Cardiac muscle cell (in vitro differentiated cells and primary cell): ENCODE measurements at places on chromosomes 5 and 9. TPM values are rescaled to one million over a fixed set of nuclear protein-coding genes. Genes with fewer than 3 reads are reported as not detected.

- H3K27me3 ChIP-seq, result no peaks in the 10 kb centered on the region
- DNase-seq, result no peak
- no peak overlapping the region for H3K27ac ChIP-seq
- H3K4me3 ChIP-seq, result no peak overlapping the region
Measured at GRCh38 chr5:111968459-111968858, 211.5 kb upstream of the NREP start.

DNA sequence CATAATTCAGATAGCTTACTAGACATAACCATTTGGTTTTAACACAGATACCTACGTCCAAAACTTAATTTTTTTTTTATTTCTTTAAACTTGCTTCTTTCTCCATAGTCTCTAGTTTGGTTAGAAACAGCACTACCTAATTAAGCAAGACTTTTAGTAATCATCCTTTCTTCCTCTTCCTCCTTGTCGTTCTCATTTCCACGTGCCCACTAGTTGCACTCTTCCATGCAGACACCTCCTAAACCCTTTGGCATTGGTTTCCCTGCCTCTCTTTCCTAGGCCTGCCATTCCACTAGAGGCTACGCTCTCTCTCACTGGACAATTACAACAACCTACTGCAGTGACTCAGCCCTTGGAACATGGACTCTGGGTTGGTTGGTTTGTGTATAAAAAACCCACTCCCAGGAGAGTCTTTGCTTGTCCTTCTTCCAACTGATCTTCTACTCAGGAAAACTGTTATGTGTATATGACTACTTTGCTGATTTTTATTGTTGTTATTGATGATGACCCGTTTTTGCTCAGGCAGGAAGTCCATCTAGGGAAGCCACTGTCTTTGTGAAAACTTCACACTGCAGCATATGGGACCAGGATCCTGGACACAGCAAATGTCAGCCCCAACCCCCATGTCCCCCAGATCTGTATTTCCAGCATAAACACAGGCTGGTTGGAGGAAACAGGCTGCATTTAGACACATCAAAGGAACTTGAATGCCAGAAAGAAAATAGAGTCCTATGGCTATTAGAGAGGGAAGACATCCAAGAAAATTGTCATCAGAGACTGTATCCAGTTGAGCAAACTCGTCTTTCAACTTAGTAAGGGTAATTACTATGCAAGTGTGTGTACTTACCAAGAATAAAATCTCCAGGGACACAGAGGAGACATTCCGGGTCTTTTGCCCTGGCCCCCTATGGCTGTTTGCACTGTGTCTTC lies 503.2 kb downstream of the GADD45G start:
- no peaks in the 10 kb centered on the region for H3K4me1 ChIP-seq
- no peak for DNase-seq
- H3K27me3 ChIP-seq, result no peaks in the 10 kb centered on the region
- H3K4me3 ChIP-seq, result no peak overlapping the region

GPRIN1 gene
- 0.27 and 0.63 TPM in 2 replicates for total RNA-seq

IRX1 gene
- total RNA-seq, result 168 and 197 TPM in 2 replicates

- H3K4me3 ChIP-seq, result no peak overlapping the region
- no peak overlapping the region for H3K27ac ChIP-seq
- no peaks in the 10 kb centered on the region for H3K4me1 ChIP-seq
- H3K27me3 ChIP-seq, result no peaks in the 10 kb centered on the region
Measured at GRCh38 chr5:112948458-112948857, 26.4 kb upstream of the REEP5 start.

GRCh38 chr5:51388488-51389287 lies 5.4 kb downstream of the ISL1 start:
- peak overlapping the region; percentile 36 for H3K4me3 ChIP-seq
- peaks cover 36% of the 10 kb centered on the region for H3K27me3 ChIP-seq
- H3K36me3 ChIP-seq, result no peaks in the 10 kb centered on the region
- peaks cover 55% of the 10 kb centered on the region for H3K4me1 ChIP-seq
- H3K27ac ChIP-seq, result no peak overlapping the region

HK3 gene
- total RNA-seq, result not detected in 2 replicates

GRCh38 chr9:133995012-133995896 lies 3.1 kb upstream of the VAV2 start:
- no peak overlapping the region for H3K4me3 ChIP-seq
- no peaks in the 10 kb centered on the region for H3K27me3 ChIP-seq
- no peak for DNase-seq
- H3K36me3 ChIP-seq, result no peaks in the 10 kb centered on the region

MAP1B gene
- 142 and 258 TPM in 2 replicates for total RNA-seq

DNA sequence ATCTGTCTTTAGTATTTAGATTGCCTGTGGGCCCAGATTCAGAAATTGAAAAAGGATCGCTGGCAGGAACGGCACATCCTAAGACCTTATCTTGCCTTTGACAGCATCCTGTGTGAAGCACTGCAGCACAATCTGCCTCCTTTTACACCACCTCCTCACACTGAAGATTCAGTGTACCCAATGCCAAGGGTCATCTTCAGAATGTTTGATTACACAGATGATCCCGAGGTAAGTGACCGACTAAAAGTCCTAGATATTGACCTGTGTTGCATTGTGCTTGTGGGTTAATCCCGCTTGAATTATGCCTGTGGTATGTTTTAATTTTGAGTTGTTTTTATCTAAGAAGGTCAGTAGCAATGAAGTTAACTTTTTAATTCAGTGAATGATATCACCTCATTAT lies 14.4 kb downstream of the NCBP1 start:
- H3K4me1 ChIP-seq, result no peaks in the 10 kb centered on the region
- peaks cover 81% of the 10 kb centered on the region for H3K36me3 ChIP-seq
- no peak overlapping the region for H3K4me3 ChIP-seq
- no peak overlapping the region for H3K27ac ChIP-seq
- DNase-seq, result no peak

DNA sequence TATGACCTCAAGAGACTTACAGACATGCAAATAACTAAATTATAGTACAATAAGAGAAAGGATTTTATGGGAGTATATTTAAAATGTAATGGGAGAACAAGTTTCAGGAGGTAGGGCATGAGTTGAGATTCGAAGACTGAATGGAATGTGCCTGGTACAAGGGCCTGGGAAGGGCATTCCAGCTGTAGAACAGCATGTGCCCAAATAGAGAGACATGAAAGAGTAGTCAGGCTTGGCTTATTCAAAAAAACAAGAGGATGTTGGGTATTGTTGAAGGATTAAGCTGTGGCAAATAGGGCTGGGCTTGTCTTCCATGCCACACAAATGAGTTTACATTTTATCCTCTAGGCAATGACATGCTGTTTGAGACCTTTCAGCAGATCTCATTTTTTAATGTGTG lies 86.9 kb downstream of the FOCAD start:
- peaks cover 16% of the 10 kb centered on the region for H3K36me3 ChIP-seq
- H3K4me3 ChIP-seq, result no peak overlapping the region
- H3K27ac ChIP-seq, result no peak overlapping the region
- H3K27me3 ChIP-seq, result no peaks in the 10 kb centered on the region

DNA sequence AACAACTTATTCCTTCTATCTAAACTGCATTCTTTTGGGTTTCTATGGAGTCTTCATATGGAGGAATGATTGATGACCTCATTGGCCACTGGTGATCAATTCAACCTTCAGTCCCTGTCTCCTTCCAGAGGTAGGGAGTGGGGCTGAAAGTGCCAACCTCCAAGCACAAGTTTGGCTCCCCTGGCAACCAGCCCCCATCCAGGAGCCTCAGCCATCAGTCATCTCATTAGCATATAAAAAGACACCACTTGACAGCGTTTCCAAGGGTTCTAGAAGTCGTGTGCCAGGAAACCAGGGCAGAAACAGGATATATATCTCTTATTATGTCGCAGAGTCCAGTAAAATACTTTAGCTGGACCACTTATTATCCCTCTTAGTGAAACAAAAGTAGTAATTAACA lies 9.8 kb downstream of the SLC31A2 start:
- peaks cover 14% of the 10 kb centered on the region for H3K36me3 ChIP-seq
- peaks cover 7% of the 10 kb centered on the region for H3K4me1 ChIP-seq
- no peak overlapping the region for H3K27ac ChIP-seq
- H3K27me3 ChIP-seq, result no peaks in the 10 kb centered on the region
- DNase-seq, result no peak
- no peak overlapping the region for H3K4me3 ChIP-seq

DNA sequence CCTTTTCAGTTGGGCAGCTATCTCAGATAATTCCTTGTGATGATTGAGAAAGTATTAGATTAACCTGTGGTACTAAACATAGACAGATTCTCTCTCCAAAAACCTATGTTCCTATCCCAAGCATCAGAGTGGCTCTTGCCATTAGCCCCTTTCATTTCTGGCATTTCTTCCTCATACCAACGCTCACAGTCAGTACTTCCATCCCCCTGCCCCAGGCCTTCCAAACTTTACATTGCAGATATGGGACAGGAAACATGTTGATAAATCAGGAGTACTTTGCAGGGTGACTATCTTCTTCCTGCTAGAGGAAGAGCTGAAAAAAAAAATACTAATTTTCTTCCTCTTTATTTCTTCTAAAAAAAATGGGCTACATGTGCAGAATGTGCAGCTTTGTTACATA lies 442.6 kb upstream of the RGMB start:
- no peaks in the 10 kb centered on the region for H3K36me3 ChIP-seq
- no peaks in the 10 kb centered on the region for H3K27me3 ChIP-seq
- H3K4me3 ChIP-seq, result no peak overlapping the region
- H3K27ac ChIP-seq, result no peak overlapping the region
- no peak for DNase-seq

SLC46A2 gene
- not detected in 2 replicates for total RNA-seq

ACTBL2 gene
- total RNA-seq, result not detected in 2 replicates

GRCh38 chr9:89593727-89594427 lies 10.9 kb upstream of the GADD45G start:
- H3K4me1 ChIP-seq, result no peaks in the 10 kb centered on the region
- DNase-seq, result peak; percentile 48
- no peaks in the 10 kb centered on the region for H3K36me3 ChIP-seq

ACSL6 gene
- 0.18 and 0.56 TPM in 2 replicates for total RNA-seq

DNA sequence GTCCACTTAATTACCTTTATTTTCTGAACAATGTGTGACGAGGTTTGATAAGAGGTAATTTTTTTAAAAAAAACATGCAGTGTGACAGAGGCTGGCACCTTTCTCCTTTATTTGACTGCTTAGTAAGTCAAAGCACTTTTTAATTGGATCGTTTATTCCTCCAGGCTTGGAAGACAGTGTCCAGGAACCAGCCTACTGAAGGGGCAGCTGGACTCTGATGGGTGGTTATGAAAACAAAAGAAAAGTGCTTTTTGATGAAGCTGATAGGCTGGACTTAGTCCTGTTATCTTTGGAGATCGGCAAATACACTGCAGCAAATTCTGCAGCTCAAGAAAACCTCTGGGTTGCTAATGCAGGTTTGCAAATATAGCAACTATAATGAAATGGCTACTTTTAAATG lies 141.7 kb downstream of the DCP2 start:
- H3K4me3 ChIP-seq, result no peak overlapping the region
- no peaks in the 10 kb centered on the region for H3K36me3 ChIP-seq
- DNase-seq, result no peak
- H3K27ac ChIP-seq, result peak overlapping the region; percentile 81
- no peaks in the 10 kb centered on the region for H3K27me3 ChIP-seq
- peaks cover 49% of the 10 kb centered on the region for H3K4me1 ChIP-seq

DNA sequence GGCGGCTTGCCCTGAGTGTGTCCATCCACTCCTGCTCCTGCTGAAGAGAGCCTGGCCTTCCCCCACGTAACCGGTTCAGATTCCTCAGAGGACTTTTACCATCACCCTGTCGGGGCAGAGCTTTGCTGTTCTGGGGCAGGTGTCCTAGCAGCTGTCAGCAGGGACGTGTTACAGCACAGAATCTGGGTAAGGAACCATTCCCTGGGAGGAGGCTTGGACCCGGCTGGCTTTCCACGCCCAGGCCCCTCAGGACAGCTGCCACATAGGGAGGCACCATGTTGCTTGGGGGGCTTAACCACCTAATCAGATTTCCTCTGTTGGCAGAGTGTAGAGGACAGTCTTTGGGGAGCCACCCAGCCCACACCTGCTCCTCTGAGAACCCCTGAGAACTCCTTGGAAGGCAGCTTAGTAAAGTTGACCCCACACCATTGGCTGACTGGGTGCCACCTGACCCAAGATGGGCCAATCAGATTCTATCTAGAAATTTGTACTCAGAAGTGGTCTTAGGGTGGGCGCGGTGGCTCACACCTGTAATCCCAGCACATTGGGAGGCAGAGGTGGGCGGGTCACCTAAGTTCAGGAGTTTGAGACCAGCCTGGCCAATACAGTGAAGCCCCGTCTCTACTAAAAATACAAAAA lies 23.3 kb upstream of the EEIG1 start:
- no peak for DNase-seq
- H3K4me1 ChIP-seq, result peaks cover 12% of the 10 kb centered on the region
- no peaks in the 10 kb centered on the region for H3K36me3 ChIP-seq
- no peak overlapping the region for H3K4me3 ChIP-seq
- H3K27ac ChIP-seq, result peak overlapping the region; percentile 34

- DNase-seq, result no peak
- peaks cover 29% of the 10 kb centered on the region for H3K4me1 ChIP-seq
- H3K4me3 ChIP-seq, result no peak overlapping the region
- H3K36me3 ChIP-seq, result no peaks in the 10 kb centered on the region
- no peak overlapping the region for H3K27ac ChIP-seq
Measured at GRCh38 chr5:147686421-147686820, 96.1 kb downstream of the JAKMIP2 start.

DNA sequence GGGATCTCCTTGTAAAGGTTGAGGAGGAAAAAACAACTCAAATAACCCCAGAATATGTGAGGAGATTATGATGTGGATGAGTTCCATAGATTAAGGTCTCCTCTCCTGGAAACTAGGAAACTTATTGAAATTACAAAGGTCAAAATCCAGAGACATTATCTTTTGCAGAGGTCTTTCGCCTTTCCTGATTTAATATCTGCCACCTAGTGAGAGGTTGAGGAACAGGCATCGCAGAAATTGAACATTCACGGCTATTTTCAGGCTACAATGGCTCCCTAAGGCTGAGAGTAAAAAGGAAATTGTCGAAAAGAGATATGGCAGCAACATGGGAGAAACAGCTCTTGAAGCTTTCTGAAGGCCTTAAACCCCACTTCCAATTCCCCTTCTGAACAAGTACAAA lies 127.5 kb upstream of the PLCXD3 start:
- H3K27me3 ChIP-seq, result no peaks in the 10 kb centered on the region
- no peak for DNase-seq
- no peaks in the 10 kb centered on the region for H3K4me1 ChIP-seq
- no peak overlapping the region for H3K27ac ChIP-seq
- no peak overlapping the region for H3K4me3 ChIP-seq
- H3K36me3 ChIP-seq, result no peaks in the 10 kb centered on the region

DNA sequence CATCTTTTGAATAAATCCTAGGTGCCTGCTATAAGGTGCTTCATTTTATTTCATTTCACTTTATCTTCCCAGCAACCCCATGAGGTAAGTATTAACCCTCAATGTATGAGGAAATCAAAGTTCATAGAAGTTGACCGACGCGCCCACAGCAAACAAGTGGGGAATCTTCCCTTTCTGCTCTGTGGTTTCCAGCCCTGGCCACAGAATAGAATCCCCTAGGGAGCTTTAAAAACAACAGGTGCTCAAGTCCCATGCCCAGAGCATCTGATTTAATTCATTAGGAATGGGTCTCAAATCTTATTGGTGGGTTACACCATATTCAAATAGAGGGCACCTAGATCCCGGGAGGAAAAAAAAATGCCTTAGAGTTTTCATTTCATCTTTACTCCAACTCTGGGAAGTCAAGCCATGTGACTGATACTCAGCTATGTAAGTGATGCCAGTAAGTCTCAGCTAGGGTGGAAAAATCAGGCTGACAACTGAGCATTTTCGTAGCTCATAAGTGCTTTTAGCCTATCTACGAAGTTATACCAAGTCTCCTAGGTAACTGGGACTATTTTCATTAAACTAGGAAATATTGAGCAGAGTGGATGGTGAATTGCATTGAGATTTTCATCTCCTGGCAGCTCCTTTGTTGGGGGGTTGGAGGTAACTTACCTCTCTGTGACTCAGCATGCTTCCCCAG lies 353.4 kb upstream of the SLC30A5 start:
- no peak overlapping the region for H3K27ac ChIP-seq
- no peak overlapping the region for H3K4me3 ChIP-seq
- DNase-seq, result no peak
- no peaks in the 10 kb centered on the region for H3K36me3 ChIP-seq
- H3K4me1 ChIP-seq, result no peaks in the 10 kb centered on the region
- H3K27me3 ChIP-seq, result peaks cover 15% of the 10 kb centered on the region

FOXD4L6 gene
- 0.60 TPM in 1 of 2 replicates, not detected in the other for total RNA-seq
